ENCODE measurements at places on chromosomes 12 and 14.

- no peak for DNase-seq
Measured at GRCh38 chr12:570921-571794, 92.1 kb downstream of the NINJ2 start.

GRCh38 chr12:80195074-80195726 lies 95.9 kb downstream of the OTOGL start:
- DNase-seq = no peak

DNA sequence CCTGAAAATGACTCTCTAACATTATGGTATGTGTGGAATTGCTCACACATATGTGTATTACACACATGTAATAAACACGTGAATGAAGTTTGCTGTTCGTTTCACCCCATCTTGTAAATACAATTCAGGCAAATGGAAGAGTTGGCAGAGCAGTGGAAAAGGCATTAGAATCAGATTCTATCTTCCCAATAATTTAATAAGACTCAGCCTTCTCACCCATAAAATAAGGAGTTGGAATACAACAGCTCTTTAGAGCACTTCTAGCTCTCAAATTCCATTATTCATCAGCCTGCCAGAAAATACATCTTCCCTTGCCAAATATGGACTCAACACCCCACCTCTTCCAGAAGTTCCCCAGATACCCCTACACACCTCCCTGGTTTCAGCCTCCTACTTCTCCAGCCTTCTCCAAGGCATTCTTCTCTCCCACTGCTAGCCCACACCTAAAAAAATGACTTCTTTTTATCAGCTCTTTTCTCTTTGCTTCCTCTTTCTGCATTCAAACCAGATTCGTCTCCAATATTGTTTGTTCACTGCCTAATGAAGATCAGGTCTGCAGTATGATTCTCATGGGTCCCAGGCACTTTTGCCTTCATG lies 66.2 kb upstream of the DYRK2 start:
- no peak for DNase-seq

GRCh38 chr14:75389679-75390078 lies 38.1 kb upstream of the JDP2 start:
- DNase-seq = no peak

- DNase-seq = no peak
Measured at GRCh38 chr12:105337391-105337790, 6.9 kb downstream of the C12orf75 start.

GRCh38 chr12:80373666-80374065 lies 70.4 kb upstream of the PTPRQ start:
- no peak for DNase-seq

DNA sequence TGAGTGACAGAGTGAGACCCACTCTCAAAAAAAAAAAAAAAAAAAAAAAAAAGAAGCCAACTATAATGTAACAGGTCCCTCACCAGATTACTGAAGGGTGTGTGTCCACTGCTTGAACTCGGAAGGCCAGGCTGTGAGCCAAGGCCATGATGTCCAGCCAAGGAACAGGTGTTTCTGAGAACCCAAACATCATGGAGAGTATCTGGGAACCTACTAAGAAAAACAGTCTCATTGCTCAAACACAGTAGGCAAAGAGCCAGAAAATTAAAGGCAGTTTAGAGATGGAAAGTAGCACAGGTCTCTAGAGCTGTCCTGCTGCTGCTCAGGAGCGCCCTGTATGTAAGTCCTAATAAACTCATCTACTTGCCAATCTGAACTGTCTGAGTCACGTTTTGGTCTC lies 12.5 kb upstream of the MAP4K5 start:
- DNase-seq = no peak

- no peak for DNase-seq
Measured at GRCh38 chr12:1529228-1529861, 65.0 kb downstream of the FBXL14 start.

GRCh38 chr12:73629171-73629570 lies 908.5 kb upstream of the ATXN7L3B start:
- no peak for DNase-seq

- no peak for DNase-seq
Measured at GRCh38 chr14:29735459-29735858, 192.2 kb downstream of the PRKD1 start.

GRCh38 chr12:53048033-53048779 lies 1.7 kb upstream of the TNS2 start:
- no peak for DNase-seq

Data from NK-92 treated with Interleukin-12 subunit alpha and Interleukin-12 subunit beta, amount 100 ng/mL, for 24 hours (cell line).